ENCODE measurements at places on chromosomes 5 and 9.

DNA sequence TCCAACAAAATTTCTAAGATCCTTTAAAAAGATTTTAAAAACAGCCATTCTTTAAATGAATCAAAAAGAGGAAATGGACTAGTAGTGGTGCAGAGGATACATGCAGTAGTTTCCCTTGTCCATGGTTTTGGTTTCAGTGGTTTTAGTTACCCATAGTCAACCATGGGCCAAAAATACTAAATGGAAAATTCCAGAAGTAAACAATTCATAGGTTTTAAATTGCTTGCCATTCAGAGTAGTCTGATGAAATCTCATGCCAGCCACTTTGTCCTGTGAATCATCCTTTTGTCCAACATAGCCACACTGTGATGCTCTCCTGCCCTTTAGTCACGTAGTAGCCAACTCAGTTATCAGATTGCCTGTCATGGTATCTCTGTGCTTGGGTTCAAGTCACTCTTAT lies 286.1 kb downstream of the ANXA1 start:
- H3K36me3 ChIP-seq = no peaks in the 10 kb centered on the region
- no peaks in the 10 kb centered on the region for H3K4me1 ChIP-seq
- no peak overlapping the region for H3K4me3 ChIP-seq
- DNase-seq = no peak
- H3K27me3 ChIP-seq = no peaks in the 10 kb centered on the region
- H3K27ac ChIP-seq = no peak overlapping the region

GRCh38 chr9:101601904-101602765 lies 7.4 kb upstream of the PPP3R2 start:
- peaks cover 36% of the 10 kb centered on the region for H3K27me3 ChIP-seq
- H3K4me1 ChIP-seq = peaks cover 3% of the 10 kb centered on the region
- H3K4me3 ChIP-seq = no peak overlapping the region
- peak; percentile 18 for DNase-seq
- no peak overlapping the region for H3K27ac ChIP-seq

DNA sequence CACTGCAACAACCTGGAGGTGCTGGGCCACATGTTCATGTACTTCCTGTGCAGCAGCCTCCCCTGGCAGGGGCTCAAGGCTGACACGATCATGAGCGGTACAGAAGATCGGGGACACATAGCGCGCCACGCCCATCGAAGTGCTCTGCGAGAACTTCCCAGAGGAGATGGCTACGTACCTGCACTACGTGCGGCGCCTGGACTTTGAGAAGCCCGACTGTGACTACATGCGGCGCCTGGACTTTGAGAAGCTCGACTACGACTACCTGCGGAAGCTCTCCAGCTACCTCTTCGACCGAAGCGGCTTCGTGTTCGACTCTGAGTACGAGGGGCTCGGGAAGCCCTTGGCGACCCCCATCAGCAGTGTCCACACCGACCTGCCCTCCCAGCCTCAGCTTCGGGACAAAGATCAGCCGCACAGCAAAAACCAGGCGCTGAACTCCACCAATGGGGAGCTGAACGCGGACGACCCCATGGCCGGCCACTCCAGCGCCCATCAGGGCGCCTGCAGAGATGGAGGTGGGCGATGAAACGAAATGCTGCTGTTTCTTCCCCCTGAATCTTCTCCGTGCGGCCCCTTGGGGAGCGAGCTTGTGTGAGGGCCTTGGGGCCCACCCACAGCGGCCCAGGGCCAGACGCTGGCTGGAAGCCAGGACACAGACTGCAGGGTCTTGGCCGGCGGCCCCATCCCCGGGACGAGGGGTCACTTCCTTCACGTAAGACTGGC lies 56.5 kb downstream of the JAK2 start:
- H3K27me3 ChIP-seq = no peaks in the 10 kb centered on the region
- H3K4me3 ChIP-seq = no peak overlapping the region
- no peak for DNase-seq
- H3K36me3 ChIP-seq = peaks cover 14% of the 10 kb centered on the region
- no peaks in the 10 kb centered on the region for H3K4me1 ChIP-seq

GRCh38 chr5:150080696-150081435 lies 5.5 kb downstream of the CSF1R start:
- no peaks in the 10 kb centered on the region for H3K36me3 ChIP-seq
- peaks cover 25% of the 10 kb centered on the region for H3K4me1 ChIP-seq
- no peak overlapping the region for H3K27ac ChIP-seq

DNA sequence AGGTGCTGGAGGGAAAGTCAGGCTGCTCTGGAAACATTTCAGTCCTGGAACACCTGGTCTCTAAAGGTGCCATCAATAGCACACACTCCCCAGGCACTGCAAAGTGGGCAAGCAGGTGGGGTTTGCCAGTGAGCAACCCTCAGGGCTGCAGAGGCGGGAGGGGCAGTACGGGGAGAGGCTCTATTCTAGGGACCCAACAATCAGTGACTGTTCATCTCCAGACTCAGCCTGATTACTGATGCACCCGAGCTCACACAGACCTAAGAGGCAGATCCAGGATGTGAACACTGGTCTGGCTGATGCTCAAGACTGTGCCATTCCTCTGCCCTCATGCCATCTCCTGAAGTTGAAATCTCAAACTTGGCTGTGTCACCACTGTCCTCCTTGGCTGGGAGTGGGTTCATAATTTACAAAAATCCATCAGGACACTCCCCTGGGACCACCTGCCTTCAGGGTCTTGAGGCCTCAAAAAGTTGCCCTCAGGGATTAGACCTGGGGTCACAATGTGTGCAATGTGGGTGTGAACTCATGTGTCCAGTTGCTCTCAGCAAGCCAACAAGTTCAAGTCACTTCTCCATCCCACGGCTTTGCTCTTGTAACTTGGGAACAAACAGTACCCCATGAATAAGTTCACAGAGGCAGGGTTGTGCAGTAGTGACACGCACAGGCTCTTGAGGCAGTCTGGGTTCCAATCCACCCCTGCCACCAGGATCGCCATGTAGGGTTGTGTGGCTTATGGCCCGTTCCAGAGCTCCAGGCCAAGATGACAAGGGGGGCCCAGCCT lies 19.9 kb upstream of the KCNMB1 start:
- no peak overlapping the region for H3K27ac ChIP-seq
- no peaks in the 10 kb centered on the region for H3K27me3 ChIP-seq
- no peak for DNase-seq
- no peaks in the 10 kb centered on the region for H3K36me3 ChIP-seq

GRCh38 chr9:119802621-119803020 lies 433.4 kb upstream of the BRINP1 start:
- H3K4me3 ChIP-seq = no peak overlapping the region
- peaks cover 18% of the 10 kb centered on the region for H3K27me3 ChIP-seq
- no peak overlapping the region for H3K27ac ChIP-seq
- no peaks in the 10 kb centered on the region for H3K36me3 ChIP-seq
- no peaks in the 10 kb centered on the region for H3K4me1 ChIP-seq
- no peak for DNase-seq

DNA sequence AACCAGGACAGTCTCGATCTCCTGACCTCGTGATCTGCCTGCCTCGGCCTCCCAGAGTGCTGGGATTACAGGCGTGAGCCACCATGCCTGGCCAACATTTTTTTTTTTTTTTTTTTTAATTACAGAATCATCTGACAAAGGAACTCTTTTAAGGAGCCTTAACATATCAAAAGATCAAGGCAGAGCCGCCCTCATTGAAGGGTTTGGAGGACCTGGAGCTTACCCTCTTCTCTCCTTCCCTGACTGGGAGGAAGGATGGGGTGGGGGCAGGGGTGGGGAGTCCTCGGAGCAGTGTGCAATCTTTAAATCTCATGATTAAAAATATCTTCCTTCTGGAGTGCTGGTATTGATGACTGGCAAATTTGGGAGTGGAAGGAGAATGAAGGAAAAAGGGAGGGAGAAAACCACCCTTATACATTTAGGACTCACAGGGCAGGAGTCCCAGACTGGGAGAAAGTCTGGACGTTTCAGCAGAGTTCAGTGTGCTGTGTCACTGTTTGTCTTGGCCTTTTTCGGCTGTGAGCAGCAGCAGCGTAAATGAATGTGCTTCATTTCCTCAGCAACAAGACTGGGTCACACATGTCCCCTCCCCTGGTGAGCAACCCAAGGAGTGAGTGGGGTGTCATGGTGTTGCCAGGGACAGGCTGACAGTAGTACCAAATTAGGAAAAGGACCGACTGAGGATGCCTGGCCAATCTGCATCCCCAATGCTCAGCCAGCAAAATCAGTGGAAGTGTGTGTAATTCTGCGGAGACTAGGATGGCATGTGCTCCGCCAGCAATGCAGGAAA lies 115.3 kb upstream of the BNC2 start:
- H3K4me3 ChIP-seq = no peak overlapping the region
- peaks cover 11% of the 10 kb centered on the region for H3K27me3 ChIP-seq
- H3K27ac ChIP-seq = no peak overlapping the region

GRCh38 chr5:77960863-77961396 lies 184.8 kb upstream of the TBCA start:
- DNase-seq = no peak
- H3K4me3 ChIP-seq = no peak overlapping the region
- H3K27me3 ChIP-seq = peaks cover 83% of the 10 kb centered on the region

DNA sequence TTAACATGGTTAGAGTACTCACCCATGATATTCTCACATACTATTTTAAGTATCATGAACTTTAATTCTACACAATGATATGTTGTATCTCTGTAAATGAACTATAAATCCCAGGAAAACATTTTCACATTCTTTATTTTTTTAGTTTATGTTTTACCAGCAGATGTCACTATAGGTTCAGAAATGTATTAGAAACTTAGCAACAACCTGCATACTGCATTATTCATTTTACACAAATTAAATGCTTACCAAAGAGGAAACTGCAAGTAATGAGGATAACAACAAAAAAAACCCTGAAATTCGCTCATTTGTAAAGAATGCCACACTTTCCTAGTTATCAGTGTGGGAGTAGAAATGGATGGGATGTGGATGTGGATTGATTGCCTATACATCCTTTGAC lies 217.5 kb upstream of the OTULINL start:
- H3K27me3 ChIP-seq = no peaks in the 10 kb centered on the region
- no peaks in the 10 kb centered on the region for H3K4me1 ChIP-seq
- H3K27ac ChIP-seq = no peak overlapping the region
- no peak for DNase-seq

- H3K27me3 ChIP-seq = no peaks in the 10 kb centered on the region
- DNase-seq = no peak
- peaks cover 18% of the 10 kb centered on the region for H3K4me1 ChIP-seq
- H3K4me3 ChIP-seq = peak overlapping the region; percentile 10
- H3K27ac ChIP-seq = peak overlapping the region; percentile 68
- H3K36me3 ChIP-seq = peaks cover 6% of the 10 kb centered on the region
These were observed 25.8 kb upstream of the EFNA5 start for GRCh38 chr5:107696498-107696897.

GRCh38 chr9:75531588-75531987 lies 358.9 kb upstream of the PCSK5 start:
- H3K27me3 ChIP-seq = no peaks in the 10 kb centered on the region
- no peak overlapping the region for H3K27ac ChIP-seq
- no peak for DNase-seq
- no peaks in the 10 kb centered on the region for H3K4me1 ChIP-seq
- no peaks in the 10 kb centered on the region for H3K36me3 ChIP-seq
- no peak overlapping the region for H3K4me3 ChIP-seq

- no peak overlapping the region for H3K27ac ChIP-seq
- peaks cover 7% of the 10 kb centered on the region for H3K36me3 ChIP-seq
- no peak overlapping the region for H3K4me3 ChIP-seq
- no peak for DNase-seq
- H3K4me1 ChIP-seq = peaks cover 13% of the 10 kb centered on the region
These were observed 79.7 kb downstream of the MED27 start for GRCh38 chr9:131999692-132000551.

DNA sequence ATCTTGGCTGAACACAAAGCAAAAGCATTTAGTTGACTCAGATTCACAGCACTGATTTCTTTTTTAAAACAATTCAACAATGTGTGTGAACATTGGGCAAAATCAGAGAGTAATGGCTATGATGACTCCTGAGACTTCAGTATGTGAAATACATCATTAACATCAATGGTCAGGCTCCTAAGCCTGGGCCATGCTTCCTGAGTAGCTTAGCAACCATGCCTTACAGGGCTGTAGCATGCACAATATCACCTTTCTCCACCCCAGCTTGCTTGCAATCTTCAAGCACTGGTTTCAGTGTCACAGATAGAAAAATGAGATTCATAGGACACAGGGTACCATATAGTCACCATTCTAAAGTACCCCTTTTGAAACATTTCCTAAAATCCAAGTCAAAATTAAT lies 41.3 kb downstream of the MACROH2A1 start:
- peaks cover 13% of the 10 kb centered on the region for H3K4me1 ChIP-seq
- no peaks in the 10 kb centered on the region for H3K27me3 ChIP-seq
- H3K27ac ChIP-seq = no peak overlapping the region

GRCh38 chr9:132669319-132669697 lies 475 bp downstream of the DDX31 start:
- peak overlapping the region; percentile 93 for H3K4me3 ChIP-seq
- H3K27ac ChIP-seq = peak overlapping the region; percentile 62
- H3K36me3 ChIP-seq = peaks cover 10% of the 10 kb centered on the region
- DNase-seq = no peak
- H3K27me3 ChIP-seq = no peaks in the 10 kb centered on the region

GRCh38 chr5:11547730-11548129 lies 356.5 kb downstream of the CTNND2 start:
- no peak overlapping the region for H3K27ac ChIP-seq
- H3K36me3 ChIP-seq = no peaks in the 10 kb centered on the region
- no peak overlapping the region for H3K4me3 ChIP-seq
- no peaks in the 10 kb centered on the region for H3K27me3 ChIP-seq
- no peak for DNase-seq

DNA sequence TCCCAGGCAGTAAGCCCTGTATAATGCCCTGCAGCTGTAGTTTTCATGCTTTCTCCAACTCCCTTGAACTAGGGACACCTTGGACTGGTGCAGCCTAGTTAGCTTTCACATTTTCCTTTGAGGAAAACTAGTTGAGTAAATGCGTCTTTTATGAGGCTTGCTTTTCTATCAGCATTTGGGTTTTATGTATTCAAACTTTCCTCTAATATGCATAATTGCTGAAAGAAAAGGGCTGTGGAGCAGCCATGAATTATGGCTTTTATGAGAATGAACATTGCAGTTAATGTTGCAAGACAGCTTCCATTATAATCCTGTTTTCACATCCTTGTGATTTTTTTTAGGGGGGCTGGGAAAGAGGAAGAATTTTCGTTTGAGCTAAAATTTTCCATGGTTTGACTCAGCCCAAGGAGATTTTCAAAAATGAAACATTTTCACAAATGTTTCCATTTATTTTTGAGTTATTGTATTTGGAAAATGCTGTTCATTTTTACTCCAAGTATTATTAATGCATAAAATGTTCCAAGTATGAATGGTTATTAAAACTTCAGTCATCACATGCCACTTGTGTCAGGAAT lies 57.9 kb upstream of the PPP3R2 start:
- H3K36me3 ChIP-seq = no peaks in the 10 kb centered on the region
- H3K4me1 ChIP-seq = no peaks in the 10 kb centered on the region
- H3K27ac ChIP-seq = no peak overlapping the region
- peaks cover 34% of the 10 kb centered on the region for H3K27me3 ChIP-seq
- no peak for DNase-seq
- no peak overlapping the region for H3K4me3 ChIP-seq

All from neural crest cell (in vitro differentiated cells).